ENCODE measurements at places on chromosomes 12 and 14.
A peak's percentile ranks its signal among the peaks of the same experiment; 100 is the strongest.

GRCh38 chr14:93072659-93073357, 42.9 kb downstream of the ITPK1 start:
- DNase-seq = no peak

DNA sequence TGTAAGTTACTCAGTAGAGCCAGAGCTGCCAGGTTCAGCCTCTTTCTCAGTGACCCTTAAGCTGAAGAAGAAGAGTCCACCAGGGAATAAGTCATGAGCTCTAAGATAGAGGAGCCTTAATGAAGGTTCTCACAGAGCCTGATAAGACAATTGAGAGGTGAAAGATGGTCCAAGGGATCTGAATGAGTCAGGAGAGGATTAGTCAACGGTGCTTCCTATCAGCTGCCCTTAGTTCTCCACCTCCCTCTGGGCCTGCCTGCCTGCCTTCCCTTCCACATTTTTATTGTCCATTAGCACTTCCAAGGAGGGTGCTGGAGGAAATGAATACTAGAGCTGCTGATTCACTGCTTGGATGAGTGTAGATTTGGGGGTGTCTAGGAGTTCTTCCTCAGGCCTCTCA, 161.7 kb upstream of the RMST start:
- DNase-seq = no peak

- no peak for DNase-seq
Observed at GRCh38 chr14:21874946-21875345, 201.3 kb upstream of the OR4E1 start.

DNA sequence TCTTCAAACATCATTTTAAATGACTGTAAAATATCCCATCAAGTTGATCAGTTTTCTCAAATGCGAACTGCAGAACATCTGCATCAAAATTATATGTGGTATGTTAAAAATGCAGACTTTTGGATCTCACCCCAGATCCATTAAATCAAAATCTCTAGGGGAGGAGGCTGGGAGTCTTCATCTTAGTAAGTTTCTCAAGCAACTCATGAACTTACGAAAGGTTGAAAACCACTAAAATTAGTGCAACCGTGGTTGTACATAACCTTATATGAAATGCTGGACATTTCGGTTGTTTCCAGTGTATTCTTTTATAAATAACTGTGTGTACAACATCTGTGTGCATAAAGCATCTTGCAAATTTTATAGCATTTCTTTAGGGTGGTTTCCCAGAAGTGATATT, 39.2 kb downstream of the ZFP36L1 start:
- peak; percentile 82 for DNase-seq

DNA sequence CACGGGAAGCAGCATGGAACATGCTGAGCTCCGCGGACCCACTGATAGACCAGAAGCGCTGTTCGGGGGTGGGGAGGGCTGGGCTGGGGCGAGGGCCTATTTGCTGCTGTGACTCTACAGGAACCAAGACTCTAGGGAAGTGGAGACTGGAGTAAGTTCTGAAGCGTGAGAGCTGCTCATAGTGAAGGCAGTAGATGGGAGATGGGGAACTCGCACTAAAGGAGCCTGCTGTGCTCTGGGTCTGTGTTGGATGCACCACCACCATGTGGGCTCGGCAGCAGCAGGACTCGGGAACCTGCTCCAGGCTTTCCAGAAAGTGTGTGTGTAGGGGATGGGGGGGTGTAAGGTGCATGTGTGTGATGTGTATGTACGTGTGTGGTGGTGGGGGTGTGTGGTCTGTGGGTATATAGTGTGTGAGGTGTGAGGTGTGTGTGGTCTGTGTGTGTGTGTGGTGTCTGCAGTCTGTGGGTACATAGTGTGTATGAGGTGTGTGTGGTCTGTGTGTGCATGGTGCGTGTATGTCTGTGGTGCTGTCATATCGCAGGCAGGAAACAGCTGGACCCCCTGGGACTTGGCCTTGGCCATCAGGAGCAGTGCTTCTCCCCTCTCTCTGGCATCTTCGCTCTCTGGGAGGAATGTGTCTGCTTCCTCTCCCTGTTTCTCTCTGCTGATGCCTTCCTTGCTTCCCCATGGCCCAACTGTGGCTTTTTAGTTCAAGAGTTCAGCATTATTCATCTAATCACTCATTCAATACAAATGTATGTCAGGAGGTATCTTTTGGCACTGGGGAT, 378.9 kb downstream of the FUT8 start:
- no peak for DNase-seq

DNA sequence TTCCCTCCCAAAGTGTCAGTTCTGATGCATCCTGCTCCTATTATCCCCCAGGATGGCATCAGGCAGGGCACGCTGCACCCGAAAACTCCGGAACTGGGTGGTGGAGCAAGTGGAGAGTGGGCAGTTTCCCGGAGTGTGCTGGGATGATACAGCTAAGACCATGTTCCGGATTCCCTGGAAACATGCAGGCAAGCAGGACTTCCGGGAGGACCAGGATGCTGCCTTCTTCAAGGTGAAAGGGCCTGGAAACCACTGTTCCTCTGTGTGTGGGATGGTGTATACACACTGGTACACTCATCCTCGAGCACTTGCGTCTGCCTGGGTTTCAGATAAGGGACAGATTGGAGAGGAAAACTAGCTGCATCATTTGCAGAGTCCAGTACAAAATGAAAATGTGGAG, 1.0 kb downstream of the IRF9 start:
- DNase-seq = no peak

DNA sequence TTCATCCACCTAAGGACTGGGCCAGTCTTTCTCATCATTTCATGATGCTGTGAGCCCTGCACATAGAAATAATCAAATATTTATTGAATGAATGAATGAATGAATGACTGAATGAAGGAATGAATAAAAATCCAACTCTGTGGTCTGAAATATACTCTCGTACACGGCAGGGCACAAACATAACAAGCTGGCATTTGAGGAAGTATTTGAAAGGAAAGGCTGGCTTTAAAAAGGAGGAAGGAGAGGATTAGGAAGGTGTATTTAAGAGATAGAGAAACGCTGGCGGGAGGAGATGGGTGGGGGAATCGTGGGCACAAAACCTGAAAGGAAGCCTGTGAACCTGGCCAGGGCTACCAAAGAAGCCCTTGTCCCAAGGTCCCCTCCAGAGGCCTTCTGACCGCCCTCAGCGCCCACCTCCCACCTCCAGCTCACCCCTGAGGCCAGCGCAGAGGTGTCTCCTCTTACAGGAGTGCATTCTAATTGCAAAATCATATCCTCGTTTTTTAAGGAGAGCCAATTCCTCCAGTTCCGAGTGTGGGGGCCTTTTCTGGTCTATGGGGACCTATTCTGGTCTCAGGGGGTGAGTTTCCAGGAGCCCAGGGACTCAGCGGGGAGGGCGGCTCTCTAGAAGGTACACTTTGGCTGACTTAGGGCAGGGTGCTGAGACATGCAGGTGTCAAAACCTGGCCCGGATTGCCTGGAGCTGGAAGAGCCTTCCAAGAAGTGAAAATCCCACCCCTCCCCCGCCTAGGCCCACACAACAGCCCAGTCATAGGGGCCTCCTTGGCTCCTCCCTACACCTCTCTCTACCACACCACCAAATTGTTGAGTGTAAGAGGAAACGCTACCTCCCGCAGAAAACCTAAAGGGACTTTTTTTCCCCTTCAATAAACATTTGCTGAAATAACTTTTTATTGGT, 8.7 kb upstream of the JDP2 start:
- no peak for DNase-seq

DNA sequence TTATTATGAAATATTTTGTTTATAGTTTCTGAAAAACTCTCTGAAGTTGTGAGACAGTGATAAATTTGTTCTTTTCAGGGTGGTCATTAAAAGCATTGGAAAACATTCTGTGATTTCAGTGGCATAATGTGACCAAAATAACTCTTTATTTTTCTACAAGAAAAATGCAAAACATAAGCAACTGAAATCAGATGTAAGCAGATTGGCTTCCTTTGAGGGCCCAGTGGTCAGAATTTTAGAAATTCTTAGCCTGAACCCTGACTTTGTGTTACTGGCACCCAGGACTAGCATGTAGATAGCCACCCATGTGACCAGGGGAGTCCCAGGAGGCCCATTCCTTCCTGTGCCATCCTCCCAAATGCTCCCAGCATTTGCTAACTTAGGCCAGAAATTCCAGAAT, 145.6 kb upstream of the SLC38A2 start:
- DNase-seq = no peak

GRCh38 chr12:118190266-118190665, 54.3 kb downstream of the PEBP1 start:
- DNase-seq = no peak

DNA sequence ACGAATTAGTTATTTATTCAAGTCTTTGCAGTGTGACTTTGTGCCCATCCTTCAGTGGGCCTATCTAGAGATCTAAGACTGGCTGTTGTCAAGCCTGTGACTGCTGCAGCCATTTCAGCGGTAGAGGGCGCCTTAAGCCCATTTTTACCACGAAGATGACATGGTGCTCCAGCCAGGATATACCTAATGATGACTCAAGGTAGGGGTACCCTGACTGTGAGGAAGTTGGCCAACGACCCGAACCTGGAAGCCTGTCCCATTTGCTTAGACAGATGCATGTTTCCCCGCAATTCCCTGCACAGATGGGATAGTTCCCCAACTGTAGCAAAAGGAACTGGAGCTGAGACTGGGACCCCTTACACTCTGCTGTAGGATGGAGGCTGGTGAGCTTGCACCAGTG, 41.3 kb downstream of the RAB3IP start:
- no peak for DNase-seq

DNA sequence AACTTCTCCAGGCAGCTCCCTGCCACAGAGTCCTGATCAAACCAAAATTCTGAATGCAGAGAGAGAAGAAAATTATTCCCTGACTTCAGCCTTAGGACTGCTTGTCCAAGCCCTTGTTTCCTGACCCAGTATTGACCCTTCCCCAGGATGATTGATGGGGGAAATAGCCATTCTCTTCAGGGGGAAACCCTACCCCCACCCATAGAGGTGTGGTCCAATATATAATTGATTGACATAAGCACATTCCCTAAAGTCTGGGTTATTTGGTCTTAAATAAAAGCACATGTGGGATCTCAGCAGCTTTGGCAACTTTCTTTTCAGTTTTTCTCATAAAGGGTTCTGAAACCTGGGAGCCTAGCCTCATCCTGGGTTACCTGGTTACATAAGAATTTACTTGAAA, 201.2 kb upstream of the DDHD1 start:
- peak; percentile 8 for DNase-seq

DNA sequence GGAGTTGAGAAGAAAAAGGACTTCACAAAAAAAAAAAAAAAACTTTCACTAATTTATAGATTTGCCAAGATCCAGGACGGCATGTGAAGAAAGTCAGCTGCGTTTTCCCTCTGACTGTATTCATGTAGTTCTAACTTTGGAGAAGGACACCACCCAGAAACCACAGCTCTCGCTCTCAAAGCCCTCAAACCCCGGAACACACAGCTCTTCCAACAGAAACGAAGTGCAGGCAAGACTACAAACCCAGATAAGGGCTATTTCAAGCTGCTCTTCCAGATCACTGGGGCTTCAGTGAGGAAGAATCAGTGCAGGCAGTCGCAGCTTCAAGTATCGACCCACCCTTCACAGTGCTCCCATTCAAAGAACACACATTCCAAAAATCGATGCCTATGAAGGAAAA, 13.2 kb downstream of the KCNH5 start:
- DNase-seq = no peak

DNA sequence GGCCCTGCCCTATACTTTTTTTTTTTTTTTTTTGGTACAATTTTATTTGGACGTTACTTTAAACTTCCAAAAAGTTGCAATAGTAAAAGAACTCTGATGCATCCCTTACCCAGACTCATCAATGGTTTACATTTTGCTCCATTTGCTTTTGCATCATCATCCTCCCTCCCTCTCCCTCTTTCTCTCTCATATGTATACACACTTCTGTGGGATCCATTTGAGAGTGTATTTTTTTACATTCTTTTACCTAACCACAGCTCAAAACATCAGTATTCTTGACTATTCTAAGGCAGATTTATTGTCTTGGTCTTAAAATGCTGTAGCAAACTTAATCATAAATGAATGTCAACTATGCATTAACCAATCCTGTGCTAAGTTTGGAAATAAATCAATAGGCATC, 111.6 kb downstream of the PRICKLE1 start:
- DNase-seq = no peak
